ENCODE measurements at places on chromosomes 1 and 21.

- DNase-seq = no peak
Measured at GRCh38 chr1:67612788-67613241, 72.2 kb upstream of the GADD45A start.

GRCh38 chr1:182430263-182431068 lies 19.5 kb upstream of the RGSL1 start:
- DNase-seq = no peak

- DNase-seq = peak; percentile 84
Measured at GRCh38 chr1:12436817-12437599, 181.0 kb downstream of the DHRS3 start.

DNA sequence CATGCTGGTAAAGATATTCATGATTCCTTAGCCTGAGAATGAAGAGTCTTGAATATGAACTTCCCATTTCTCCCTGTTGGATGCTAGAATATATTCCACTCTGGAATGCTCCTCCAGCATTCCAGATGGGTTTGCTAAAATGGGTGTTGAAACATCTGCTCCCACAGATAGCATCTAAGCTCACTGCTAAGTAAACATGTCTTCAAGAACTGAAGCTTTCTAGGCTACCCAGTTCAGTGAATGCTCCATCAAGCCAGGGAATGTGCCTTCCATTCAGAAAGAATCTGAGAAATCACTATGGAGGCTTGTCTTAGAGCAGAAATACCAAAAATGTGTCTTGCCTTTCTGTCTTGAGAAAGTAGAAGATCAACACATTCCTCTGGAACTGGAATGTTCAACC lies 81.1 kb downstream of the TNFSF18 start:
- peak; percentile 87 for DNase-seq

DNA sequence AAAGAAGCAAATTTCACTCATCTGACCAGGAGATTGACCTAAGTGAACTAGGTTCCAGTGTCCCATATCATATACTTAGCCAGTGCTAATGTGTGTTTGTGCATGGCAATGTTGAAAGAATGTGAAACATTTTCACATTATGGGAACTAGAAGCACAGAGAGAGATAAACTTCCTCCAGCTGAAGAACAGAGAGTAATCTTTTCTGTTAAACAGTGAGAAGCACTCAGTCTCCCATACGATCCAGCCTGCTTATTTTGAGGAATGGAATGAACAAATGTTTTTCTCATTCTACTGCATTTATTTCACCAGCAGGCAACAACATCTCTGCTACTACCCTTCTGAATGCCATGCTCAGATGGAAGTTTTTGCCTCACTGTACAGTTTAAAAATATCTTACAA lies 170.5 kb downstream of the TTLL7 start:
- DNase-seq = no peak

DNA sequence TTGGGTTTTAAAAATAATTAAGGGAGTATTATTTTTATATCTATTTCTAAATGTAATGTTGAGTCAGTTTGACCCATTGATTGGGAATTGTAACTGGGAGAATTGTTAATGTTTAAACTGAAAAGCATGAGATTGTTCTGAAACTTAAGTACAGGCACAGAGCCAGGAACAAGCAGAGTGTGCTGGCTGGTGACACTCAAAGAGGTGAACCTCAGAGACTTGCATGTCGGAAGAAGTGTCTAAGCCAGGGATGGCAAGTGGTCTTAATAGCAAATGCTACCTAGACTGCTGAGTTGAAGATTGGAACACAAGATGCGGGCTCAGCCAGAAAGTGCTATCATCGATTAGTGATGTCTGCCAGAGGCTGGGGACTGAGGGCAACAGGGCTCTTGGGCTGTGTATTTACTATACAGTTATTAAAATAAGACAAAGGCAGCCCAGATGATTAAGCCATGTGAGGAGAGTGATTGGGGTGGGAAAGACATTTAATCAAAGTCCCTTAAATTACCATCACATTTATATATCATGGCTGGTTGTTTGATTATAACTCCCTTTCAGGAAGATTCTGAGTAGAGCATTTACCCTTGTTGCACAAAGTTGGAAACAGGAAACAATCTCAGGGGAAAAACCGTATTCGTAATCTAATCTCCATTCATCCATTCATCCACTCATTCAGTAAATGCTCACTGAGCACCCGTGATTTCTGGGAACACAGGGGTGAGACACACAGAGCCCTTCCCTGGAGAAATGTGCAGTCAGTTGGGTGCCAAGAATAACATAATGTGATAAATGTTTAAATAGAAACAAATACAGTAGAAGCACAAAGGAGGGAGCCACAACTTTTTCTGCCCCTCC lies 42.8 kb downstream of the C8A start:
- no peak for DNase-seq

GRCh38 chr1:13560541-13560940 lies 23.1 kb upstream of the PDPN start:
- no peak for DNase-seq

DNA sequence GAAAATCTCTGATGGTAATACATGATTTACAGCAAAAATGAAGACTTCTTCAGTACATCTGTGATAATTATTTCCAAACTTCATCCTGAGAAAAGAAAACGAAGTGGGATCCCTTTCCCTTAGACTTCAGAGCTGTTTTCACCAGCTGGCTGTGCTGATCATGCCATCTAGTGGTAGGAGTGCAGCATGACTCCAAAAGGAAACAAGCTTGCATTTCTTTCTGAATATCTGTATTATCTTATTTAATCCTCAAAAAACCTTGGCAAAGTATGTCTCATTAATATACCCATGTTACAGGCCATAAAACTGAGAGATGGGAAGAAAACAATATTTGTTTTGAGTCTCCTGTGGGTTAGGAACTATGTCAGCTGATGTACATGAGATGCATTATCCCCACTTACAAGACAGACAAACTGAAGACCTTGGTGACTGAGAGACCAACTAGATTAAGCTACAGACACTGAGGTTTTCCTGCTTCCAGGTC lies 9.8 kb upstream of the GJA8 start:
- DNase-seq = peak; percentile 55

GRCh38 chr1:201618905-201619304 lies 80.0 kb downstream of the NAV1 start:
- no peak for DNase-seq

DNA sequence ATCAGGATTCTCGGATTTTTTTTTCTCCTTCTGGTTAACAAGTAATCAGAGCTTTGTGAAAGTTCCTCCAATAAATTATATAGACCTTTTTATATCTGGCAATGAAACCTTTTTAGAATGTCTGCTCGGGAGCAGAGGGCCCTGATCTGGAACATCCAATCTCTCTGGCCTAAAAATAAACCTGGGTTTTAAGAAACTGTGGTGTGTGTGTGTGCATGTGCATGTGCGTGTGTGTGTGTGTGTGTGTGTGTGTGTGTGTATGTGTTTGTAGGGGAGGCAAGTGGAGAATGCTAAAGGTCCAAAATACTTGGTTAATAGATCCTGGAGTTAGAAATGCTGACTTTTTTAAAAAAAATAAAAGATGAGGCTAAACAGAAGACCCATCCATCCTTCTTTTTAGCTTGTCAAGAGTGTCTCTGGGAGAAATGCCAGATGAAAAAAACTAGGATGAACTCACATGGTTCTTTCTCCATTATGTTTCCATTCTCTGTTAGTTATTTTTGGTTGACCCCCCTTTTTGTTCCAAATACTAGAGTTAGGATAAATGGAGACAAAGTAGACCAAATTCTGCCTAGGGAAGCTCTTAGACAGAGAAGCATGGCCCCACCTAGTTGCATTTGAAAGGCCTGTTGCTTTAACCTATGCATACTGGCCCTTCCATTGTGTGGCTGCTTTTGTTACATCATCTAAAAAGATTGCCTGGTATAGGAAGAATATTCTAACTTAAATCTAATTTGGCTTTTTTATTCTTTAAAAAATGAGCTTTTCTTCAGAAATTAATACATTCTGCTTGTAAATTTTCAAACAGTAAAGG lies 175.9 kb downstream of the PAPPA2 start:
- DNase-seq = no peak

DNA sequence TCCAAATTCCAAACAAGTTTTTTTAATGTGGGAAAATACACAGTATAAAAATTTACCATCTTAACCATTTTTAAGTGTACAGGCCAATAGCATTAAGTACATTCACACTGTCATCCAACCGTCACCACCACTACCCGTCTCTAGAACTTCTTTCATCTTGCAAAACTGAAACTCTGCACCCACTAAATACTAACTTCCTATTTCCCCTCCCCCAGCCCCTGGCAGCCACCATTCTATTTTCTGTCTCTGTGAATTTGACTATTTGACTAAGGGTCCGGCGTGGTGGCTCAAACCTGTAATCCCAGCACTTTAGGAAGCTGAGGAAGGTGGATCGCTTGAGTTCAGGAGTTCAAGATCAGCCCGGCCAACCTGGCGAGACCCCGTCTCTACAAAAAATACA lies 36.1 kb downstream of the CLSTN1 start:
- no peak for DNase-seq

DNA sequence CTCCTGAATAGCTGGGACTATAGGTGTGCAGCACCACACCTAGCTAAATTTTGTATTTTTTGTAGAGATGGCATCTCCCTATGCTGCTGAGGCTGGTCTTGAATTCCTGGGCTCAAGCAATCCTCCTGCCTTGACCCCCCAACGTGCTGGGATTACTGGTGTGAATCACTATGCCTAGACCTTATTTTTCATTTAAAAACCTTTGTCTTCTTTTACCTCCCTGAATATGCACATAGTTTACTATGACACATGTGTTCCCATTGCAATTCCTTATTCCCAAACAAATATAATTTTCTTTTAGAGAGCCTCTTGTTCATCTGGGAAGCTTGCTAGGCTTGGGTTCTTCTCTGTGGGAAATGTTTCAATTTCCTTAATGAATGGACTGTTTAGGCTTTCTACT lies 16.8 kb downstream of the SH3BGR start:
- no peak for DNase-seq
